ENCODE measurements at places on chromosomes 1 and 21. TPM values are rescaled to one million over a fixed set of nuclear protein-coding genes. Genes with fewer than 3 reads are reported as not detected.

The NR1I3 gene
- total RNA-seq: not detected

The SPATA1 gene
- 2.5 TPM for total RNA-seq

The GNAT2 gene
- not detected for total RNA-seq

The C1orf185 gene
- not detected for total RNA-seq

The CAMK1G gene
- total RNA-seq: 2.7 TPM

- no peak for DNase-seq
Measured at GRCh38 chr21:42448686-42449085, 45.0 kb downstream of the UBASH3A start.

DNA sequence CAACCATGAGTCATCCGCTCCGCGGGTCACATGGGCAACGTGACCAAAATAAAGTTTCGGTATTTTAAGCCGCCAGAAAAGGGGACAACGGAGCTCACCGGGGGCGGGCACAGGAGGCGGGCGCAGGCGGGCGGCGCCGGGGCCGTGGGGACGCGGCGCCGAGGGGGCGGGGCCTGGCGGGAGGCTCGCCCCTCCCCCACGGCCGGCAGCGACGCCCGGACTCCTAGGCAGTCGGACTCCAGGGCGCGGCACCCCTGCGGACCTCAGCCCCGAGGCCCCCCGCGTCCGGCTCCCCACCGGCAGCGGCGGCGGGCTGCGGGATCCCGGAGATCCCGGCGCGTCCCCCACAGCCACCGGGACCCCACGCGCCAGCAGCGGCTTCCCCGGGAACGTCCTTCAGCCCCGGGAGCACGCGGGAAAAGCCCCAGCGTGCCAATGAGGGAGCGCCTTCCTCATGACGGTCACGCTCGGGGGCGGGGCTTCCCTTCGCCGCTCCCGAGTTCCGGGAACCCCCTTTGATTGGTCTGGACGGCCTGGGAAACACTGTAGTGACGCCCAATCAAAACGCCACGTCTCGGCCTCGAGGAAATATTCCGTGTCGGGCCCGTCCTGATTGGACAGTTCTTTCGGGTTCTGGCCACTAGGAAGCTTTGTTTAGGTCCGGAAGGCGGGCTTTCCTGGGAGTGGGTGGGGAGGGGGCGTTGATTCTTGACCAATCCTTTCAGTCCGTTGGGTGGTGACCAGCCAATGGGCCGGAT is 515 bp upstream of the CAMTA1 start:
- DNase-seq: peak; percentile 99

- no peak for DNase-seq
Measured at GRCh38 chr1:51512606-51513005, 6.5 kb downstream of the EPS15 start.

DNA sequence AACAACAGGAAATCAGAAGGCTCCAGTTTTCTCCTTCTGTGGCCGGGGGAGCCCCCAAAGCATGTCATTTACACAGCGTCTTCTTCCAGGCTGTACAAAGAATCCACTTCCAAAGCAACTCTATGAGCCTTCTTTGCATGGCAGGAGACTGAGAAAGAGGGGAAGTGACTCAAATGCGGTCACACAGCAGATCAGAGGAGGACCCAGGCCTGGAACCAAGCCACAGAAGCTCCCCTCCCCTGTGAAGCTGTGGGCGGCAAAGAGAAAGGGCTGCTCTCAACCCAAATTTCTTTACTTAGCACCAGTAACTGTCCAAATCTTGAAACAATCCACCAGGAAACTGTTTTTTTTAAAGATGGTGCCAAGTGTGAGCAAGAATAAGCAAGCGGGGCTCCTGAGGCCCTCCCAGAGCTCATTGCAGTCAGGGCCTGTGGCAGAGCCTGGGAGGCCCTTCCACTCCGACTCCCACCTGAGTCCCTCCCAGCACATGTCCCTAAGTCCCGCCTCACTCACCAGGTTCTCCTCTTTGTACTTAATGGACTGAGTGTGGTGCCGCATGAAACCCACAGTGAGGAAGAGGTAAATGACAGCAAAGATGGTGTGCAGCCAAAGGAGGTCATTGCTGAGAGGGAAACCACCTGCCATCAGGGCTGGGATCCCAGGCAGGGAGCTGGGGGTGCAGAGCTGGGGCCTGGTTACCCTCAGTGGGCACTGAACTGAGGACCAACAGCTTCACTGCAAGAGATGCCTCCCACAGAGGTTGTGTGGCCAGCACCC is 15.9 kb downstream of the TMEM63A start:
- no peak for DNase-seq

- DNase-seq: no peak
Measured at GRCh38 chr1:212553676-212554075, 54.9 kb upstream of the ATF3 start.

GRCh38 chr21:19276665-19277064 is 873.1 kb upstream of the TMPRSS15 start:
- DNase-seq: no peak

GRCh38 chr1:14891991-14892390 is 261.6 kb upstream of the TMEM51 start:
- no peak for DNase-seq

DNA sequence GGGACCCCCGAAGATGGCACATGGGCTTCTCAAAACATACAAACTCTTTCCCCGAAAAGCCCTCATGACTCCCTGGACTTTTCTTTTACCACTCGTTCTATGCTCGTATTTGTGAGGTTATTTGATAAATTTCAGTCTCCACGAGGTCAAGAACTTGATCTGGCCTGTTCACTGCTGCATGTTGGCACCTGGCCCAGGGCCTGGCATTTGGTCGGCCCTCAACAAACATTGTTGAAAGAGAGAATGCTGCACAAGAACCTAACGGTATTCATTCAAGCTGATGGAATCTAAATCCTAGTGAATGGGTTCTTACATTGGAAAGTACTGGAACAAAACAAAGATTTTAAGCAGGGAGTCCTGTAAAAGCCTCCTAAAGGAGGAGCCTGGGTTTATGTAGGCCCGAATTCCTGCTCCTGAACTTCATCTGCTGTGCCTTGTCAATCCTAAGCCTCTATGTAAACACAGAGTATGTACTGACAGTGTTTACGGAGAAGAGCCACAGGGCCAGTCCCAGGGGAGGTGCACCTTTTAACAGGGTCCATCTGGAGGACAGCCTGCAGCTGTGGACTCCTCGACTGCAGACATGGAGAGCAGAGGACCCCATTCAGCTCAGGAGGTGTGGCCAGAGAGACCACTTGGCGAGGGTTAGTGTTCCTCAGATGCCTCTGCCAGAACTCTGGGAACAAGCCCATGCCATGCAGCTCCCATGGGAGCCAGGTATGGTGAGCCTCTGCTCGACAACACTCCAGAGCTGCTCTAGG is 46.9 kb downstream of the L1TD1 start:
- DNase-seq: no peak

- DNase-seq: no peak
Measured at GRCh38 chr1:209398313-209398991, 185.1 kb upstream of the CAMK1G start.

DNA sequence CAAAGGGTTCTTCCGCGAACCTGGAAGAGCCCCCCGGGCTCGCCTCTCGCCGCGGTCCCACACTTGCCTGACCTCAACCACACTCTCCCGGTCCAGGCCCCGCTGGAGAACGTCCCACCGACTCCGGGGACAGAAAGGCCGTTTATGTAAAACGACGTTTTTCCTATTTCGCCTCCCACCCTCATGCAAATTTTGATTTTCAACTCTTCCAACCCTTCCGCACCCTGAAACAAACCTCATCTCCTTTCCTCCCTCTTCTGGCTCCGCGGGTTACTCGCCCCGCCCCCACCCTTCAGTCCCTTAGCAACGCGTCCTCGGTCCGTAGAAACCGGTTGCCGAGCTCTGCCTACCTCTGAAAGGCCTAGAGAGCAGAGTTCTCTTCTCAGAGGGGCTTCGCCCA is at the start of gene C1orf141:
Gene C1orf141 (minus strand): TSS at position 276 of the 400 bp plus-strand sequence. CDS start 7,730 bp downstream, outside the sequence.
- no peak for DNase-seq

- DNase-seq: no peak
Measured at GRCh38 chr1:179818260-179818659, 59.3 kb downstream of the TOR1AIP2 start.

GRCh38 chr1:227191607-227192006 is 126.7 kb downstream of the CDC42BPA start:
- DNase-seq: no peak

DNA sequence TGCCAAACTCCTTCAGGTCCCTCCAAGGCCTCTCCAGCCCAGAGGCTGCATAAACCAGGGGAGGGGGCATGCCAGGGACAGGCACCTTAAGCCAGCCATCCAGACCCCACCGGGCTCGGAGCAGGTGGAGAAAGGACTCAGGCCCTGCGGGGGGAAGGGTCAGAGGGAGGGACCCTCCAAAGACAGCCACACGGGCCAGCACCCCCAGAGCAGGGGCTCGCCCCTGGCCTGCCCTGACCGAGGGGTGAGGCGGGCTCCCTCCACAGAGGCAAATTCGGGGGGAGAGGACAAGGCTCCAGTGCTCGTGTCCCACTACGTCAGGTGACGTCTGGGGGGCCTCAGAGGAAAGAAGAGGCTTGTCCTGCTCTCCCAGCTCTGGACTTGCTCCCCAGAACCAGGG is 8.2 kb downstream of the MEGF6 start:
- DNase-seq: no peak

DNA sequence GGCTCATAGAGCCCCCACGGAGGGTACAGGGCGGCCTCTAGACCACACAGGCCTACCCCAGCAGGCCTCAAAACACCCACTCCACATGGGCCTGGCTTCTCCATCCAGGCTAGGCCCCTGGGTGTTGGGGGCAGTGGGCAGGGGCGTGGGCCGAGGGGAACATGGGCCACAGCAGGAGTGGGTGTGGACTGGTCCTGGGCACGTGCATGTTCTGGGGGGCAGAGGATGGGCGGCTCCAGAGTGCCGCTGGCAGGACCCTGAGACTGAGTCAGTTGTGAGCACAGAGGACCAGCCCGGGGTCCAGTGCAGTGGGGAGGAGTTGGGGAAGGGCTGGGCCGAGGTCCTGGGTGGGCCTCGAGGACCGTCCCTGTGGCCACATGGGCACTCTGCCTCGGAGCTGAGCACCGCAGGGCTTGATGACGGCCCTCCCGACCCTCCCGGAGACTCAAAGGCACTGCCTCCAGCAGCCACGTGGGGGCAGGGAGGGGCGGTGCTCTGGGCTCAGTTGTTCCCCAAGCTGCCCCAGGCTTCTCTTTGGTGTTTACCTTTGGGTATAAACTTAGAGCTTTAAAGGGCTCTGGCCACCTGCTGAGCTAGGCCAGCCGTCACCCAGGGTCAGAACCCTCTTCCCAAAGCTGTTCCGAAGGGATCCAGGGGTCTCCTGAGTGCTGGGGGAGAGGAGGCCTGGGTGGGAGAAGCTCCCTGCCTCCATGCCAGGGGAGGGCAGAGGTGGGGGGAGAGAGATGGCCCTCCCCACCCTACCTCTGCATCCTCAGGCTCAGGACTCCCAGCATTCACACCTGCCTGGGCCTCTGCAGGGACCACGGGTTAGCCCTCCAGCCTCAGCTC is 79.9 kb downstream of the MORN1 start:
- peak; percentile 49 for DNase-seq

- no peak for DNase-seq
Measured at GRCh38 chr1:185070051-185070450, 24.7 kb downstream of the RNF2 start.

- DNase-seq: no peak
Measured at GRCh38 chr1:234950598-234950997, 178.0 kb downstream of the TOMM20 start.

GRCh38 chr1:95685081-95685480 is 451.1 kb downstream of the RWDD3 start:
- no peak for DNase-seq

GRCh38 chr1:240155605-240156004 is 63.9 kb downstream of the FMN2 start:
- DNase-seq: no peak

- DNase-seq: no peak
Measured at GRCh38 chr21:26679284-26679683, 106.2 kb upstream of the CYYR1 start.

All from progenitor cell of endocrine pancreas (in vitro differentiated cells).